Stimulated activated CD4-positive, alpha-beta T cell treated with anti-CD3 and anti-CD28 coated beads, TNF-alpha, amount 100 ng/mL, for 48 hours (primary cell): ENCODE measurements at places on chromosomes 2 and 18.

- DNase-seq, result no peak
These were observed 18.4 kb upstream of the VIT start for GRCh38 chr2:36677996-36678605.

GRCh38 chr18:49976795-49977560 is 163.6 kb upstream of the ACAA2 start:
- DNase-seq, result no peak

DNA sequence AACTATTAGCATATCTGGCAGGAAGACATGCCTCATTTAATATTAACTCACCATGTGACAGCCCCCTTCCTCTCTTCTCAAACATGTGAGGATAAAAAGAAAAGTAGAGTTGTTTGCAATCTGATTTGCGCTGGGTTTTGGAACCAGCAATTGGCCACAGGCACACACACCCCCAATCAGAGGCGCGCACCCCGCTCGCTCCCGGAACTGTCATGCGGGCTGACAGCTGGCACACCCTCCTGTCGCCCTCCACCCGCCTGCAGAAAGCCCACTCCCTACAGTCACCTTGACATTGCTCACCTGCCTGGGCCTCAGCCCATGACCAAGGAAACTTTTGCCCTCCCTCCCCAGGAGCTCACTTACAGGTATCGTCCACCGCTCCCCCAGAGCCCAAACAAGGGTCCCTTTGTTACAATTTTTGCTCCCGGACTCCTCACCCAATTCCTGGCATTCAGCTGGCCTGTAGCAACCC is 1.1 kb downstream of the COBLL1 start:
- DNase-seq, result no peak

GRCh38 chr2:137888845-137889244 is 75.4 kb upstream of the HNMT start:
- no peak for DNase-seq

DNA sequence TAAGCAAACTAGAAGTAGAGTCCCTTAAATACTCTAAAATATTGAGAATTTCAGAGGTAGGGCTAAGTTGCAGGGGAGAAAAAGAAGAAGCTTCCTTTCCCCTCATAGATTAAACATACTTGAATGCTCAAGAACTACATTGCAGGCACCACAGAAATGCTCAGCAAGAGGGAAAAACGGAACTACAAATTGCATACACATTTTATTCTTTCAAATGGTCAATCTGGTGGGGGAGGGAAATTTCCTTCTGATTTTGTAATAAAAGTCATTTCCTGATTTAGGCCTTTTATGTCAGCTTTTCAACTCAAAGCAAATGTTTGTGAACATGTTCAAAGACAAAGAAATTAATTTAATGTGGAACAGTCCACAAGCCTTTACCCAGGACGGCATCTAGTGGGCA is 33.0 kb downstream of the FARSB start:
- no peak for DNase-seq

- DNase-seq, result no peak
These were observed 13.1 kb upstream of the SLC35F5 start for GRCh38 chr2:113769555-113769954.

DNA sequence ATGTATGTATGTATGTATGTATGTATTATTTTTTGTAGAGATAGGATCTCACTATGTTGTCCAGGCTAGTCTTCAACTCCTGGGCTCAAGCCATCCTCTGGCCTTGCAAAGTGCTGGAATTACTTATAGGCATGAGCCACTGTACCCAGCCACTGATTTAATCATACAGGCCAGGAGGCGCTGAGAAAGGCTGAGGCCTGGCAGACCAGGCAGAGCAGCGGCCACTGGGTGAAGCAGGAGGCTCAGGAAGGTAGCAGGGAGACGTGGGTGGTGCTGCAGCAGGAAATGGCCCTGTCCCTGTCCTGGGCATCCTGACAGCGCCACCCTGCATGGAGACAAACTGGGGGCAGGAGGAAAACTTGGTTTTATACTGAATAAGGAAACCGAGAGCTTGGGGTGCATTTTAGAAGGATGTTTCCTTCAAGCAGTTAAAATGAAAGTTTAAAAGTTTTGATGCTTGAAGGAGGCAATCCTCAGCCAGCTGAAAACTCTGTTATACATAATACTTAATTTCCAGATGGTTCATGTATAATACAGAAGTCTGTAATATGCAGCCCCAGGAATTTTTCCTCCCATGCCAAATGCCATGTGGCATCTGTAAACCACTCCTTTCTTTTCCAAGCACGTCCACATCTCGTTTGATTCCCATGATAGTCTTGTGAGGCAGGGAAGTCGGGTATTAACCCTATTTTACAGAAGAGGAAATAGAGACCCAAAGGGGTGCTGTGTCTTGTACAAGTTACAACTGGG is 182.4 kb downstream of the CELF4 start:
- no peak for DNase-seq

- no peak for DNase-seq
These were observed 143.6 kb downstream of the VAPA start for GRCh38 chr18:10057401-10057893.

GRCh38 chr2:15506229-15506819 is 54.8 kb downstream of the NBAS start:
- no peak for DNase-seq

DNA sequence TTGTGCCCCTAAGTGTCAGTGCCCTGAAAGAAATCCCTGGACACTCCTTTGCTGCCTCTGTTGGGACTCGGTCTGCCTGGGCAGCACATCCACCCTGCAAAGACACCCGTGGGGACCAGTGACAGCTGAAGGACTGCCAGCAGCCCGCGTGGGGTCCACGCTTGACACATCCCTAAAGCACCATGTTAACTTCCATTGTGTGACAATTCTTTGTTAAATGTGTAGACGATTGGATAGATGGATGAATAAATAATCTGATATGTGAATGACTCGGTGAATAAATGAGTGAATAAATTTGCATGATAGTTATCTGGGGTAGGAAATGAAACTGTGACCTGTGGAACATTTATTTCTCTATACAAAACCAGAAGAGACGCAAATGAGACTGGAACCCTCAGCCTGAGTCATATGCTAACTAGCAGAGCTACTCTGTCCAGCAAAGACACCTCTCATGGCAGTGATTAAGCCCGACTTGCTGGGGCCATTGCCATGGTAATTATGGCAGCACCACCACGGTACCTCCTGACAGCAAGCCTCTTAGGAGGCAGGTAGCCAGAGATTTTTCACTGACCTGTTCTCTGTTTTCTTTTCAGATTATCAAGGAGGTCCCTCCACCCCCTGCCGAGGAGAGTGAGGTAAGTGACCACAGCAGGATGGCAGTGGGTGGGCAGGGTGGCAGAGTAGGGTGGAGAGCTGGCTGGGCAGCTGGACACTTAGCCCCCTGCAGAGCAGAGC is 156.8 kb downstream of the ANTXR1 start:
- DNase-seq, result no peak

DNA sequence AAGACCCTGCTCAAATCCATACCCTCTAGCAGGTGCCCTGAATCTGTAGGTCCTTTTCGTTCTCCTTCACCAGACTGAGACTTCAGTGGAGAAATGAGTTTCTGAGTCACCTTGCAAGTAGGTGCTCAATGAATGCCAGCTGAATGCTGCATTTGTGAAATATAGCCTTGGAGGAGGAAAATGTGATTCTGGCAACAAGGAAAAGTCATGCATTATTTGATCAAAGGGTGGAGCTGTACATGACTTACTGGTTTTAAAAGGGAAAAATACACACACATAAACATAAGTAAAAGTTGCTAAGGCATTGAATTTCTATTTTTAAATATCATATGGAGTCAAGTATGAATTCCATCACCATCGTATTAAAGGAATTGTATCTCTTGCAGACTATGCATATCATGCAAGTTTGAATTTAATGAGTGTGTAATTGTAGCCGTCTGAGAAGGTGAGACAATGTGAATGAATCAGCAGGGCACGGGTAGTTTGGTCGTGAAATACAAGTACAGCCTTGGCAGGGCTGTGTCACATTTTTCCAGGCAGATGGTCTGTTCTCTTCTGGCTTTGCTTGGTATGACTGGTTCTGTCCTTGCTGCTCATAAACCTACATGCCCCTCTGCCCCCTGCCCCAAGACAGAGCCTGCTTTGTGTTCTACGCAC is 160.8 kb downstream of the COL6A3 start:
- no peak for DNase-seq

- no peak for DNase-seq
These were observed 69.1 kb downstream of the ACKR3 start for GRCh38 chr2:236638707-236639106.

- no peak for DNase-seq
These were observed 79.8 kb upstream of the PIK3C3 start for GRCh38 chr18:41875094-41875780.

GRCh38 chr2:220001751-220002150 is 374.3 kb downstream of the SLC4A3 start:
- no peak for DNase-seq

DNA sequence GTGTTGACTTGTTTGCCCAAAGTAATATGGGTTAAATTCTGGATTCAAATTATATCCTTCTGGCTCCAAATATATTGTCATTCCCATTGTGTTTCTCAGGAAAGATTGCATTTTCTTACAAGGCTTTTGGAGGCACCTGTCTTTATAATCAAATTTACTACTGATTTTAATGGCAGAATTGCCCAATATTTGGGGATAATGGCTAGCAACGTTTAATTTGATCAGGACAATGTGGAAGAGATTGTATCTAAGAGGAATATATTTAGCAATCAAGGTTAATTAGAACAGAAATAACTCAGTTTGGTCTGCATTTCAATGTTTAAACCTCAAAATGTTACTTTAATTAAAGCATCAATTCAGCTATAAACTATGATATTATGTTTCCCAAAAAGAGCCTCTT is 41.7 kb upstream of the ZNF804A start:
- no peak for DNase-seq

GRCh38 chr2:150309311-150310080 is 178.0 kb downstream of the RND3 start:
- DNase-seq, result no peak
